ENCODE measurements at places on chromosomes 3 and 15.

GRCh38 chr3:182979674-182980191 is 605 bp downstream of the DCUN1D1 start:
- DNase-seq: peak; percentile 66

- no peak for DNase-seq
These were observed 139.0 kb upstream of the LIPC start for GRCh38 chr15:58292751-58293175.

GRCh38 chr3:85571835-85572234 is 613.0 kb downstream of the CADM2 start:
- DNase-seq: peak; percentile 5

- DNase-seq: peak; percentile 58
These were observed 2.6 kb upstream of the RBM15B start for GRCh38 chr3:51388286-51389029.

GRCh38 chr15:58440922-58441321 is 9.1 kb downstream of the LIPC start:
- no peak for DNase-seq

DNA sequence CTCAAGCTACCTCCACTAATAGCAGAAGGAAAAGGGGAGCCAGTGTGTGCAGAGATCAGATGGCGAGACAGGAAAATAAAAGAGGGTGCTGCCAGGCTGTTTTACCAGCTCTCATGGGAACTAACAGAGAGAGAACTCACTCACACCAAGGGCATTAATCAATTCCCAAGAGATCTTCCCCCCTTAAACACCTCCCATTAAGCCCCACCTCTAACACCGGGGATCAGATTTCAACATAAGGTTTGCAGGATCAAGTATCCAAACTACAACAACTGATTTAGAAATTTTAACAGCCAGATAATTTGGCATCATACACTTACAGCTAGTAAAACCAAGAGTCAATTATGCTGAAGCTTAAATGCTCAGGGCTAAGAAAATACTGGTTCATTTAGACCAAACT is 18.9 kb downstream of the CD200 start:
- no peak for DNase-seq
